ENCODE measurements at places on chromosomes 2 and 18.

DNA sequence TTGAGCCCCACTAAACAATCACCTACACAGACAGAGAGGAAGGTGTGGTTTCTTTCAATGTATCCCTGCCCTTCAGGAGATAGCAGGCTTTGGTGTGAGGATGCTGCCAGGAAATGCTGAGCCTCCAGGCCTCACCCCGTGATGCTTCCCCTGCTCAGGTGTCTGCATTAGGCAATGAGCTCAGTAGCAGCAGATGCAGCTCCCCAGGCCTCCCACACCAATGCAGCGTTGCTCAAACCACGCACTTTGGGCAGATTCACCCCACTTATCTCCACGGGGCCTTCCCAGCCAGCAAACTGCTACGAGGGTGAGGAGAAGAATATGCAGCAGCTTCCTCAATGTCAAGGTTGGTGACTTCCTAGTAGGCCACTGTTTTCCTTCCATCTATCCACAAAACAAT, 229.3 kb upstream of the PXDN start:
- DNase-seq = no peak

- no peak for DNase-seq
Observed at GRCh38 chr2:86552889-86553288, 10.4 kb downstream of the CHMP3 start.

DNA sequence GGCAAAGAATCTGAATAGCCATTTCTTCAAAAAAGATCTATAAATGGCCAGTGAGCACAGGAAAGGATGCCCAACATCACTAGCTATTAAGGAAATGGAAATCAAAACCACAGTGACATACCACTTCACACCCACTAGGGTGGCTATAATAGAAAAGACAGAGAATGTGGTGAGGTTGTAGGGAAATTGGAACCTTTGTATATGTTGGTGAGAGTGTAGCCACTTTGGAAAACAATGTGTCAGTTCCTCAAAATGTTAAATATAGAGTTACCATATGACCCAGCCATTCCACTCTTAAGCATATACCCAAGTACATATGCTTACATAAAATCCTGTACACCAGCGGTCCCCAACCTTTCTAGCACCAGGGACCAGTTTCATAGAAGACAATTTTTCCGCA, 152.8 kb downstream of the SMAD2 start:
- peak; percentile 7 for DNase-seq

DNA sequence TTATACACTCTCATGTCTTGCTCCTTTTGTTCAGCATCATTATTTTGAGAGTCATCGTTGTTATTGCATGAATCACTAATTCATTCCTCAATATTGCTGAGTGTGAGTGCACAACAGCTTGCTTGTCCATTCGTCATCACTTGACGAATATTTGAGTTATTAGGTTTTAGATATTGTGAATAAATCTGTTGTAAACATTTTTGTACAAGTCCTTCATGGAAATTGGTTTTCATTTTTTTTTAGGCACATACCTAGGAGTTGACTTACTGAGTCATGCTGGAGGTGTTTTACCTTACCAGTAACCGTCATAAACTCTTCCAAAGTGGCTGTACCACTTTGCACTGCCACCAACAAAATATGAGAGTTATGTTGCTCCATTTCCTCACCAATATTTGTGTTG, 84.2 kb upstream of the NCK2 start:
- DNase-seq = peak; percentile 7

DNA sequence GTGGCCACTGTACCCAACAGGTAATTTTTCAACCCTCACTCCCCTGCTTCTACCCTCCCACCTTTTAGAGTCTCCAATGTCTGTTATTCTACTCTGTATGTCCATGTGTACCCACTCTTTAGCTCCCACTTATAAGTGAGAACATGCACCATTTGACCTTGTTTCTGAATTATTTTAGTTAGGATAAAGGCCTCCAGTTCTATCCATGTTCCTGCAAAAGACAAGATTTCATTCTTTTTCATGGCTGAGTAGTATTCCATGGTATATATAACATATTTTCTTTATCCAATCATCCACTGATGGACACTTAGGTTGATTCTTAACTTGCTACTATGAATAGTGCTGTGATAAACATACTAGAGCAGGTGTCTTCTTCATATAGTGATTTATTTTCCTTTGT, 9.1 kb downstream of the PECR start:
- DNase-seq = no peak

- peak; percentile 95 for DNase-seq
Observed at GRCh38 chr18:50870138-50870845, 8.6 kb upstream of the ME2 start.

DNA sequence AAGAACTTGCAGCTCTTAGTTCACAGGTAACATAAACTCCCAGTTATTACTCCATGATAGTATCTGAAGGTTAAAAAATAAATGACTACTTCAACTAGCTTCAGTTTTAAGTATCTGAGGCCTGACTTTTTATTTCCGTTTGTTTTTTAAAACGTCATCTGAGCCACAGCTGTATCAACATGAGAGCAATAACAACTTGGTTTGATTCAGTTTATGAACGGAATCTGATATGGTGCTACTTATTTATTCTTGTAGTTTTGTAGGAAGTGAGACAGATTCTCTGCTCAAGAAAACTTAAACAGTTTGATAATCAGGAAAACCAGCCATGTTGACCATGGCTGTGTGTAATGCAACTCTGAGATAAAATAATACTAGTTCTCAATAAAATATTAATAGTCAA, 34.9 kb downstream of the NAB1 start:
- no peak for DNase-seq

DNA sequence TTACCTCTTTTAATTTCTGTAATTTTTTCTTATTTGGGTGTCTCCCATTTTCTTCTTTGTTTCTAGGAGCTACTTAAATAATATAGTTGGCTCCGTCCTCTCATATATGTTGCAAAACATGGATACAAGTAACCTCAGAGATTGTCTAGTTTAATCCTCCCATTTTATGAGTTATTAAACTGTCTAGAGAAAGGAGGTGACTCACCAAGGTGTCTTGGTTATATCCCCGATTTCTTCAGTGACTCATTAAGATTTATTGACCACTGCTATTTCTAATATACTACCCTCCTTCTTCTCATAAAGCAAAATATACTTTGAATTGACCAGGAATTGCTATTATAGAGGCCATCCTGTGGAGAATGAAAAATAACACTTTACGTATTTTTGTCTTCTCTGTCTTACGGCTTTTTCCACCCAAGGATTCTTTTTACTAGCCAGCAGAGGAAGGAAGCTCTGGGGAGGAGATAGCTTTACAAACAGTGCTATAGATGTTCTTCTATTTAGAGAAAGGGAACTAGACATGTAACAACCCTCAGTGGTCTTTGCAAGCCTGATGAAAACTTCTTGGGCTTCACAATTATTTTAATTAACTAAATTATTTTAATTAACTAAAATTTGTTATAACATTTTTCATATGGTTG, 300.4 kb upstream of the TNP1 start:
- peak; percentile 70 for DNase-seq

Measured in M059J (cell line).